Stimulated activated CD8-positive, alpha-beta memory T cell treated with anti-CD3 and anti-CD28 coated beads, Interleukin-15, amount 100 ng/mL, for 48 hours (primary cell): ENCODE measurements at places on chromosomes 12 and 14.
A peak's percentile ranks its signal among the peaks of the same experiment; 100 is the strongest.

GRCh38 chr12:106246891-106247673, 738 bp downstream of the CKAP4 start:
- DNase-seq = no peak

DNA sequence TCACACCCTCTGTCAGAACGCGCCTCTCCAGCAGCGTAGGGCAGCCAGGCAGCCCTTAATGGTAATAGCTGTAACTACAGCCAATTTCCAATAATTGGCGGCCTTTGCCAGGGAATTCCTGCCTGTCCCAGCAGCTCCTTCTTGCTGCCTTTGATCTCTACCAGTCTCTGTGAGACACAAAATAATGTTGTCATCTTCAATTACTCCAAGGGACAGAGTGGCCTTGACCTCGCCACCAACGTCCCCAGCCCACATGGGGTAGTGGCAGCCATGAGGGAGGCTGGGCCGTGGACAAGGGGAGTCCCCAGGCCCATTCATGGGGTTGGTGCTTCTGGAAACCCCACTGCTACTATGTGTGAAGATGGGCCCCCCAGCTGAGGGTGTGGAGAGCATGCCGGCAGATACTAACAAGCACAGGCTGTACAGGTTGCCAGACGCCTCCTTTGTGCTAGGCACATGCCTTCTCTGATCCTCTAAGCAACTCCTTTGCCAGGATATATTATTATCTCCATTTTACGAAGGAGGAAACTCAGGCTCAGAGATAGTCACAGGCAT, 17.4 kb upstream of the CLMN start:
- no peak for DNase-seq

DNA sequence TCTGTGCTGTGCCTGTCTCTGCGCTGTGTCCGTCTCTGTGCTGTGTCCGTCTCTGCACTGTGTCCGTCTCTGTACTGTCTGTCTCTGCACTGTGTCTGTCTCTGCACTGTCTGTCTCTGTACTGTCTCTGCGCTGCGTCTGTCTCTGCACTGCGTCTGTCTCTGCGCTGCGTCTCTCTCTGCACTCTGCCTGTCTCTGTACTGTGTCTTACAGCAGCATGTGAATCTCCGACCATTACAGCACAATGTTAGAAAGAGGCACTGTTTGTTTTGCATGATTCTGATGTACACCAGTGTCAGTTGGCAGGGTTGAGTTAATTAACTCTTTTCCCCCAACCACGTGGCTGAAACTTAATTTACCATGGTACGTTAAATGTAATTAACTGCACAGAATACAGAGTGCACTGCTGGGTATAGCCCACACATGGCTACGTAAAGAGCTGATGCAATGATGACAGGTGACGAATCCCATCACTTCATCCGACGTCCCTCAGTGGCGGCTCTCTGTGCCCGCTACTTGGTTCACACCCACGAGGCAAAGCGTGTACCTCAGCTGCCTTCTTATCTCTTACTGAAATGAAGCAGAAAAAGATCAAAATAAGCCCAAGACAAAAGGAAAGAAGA, 127.7 kb upstream of the SFSWAP start:
- no peak for DNase-seq

GRCh38 chr12:111822886-111823285, 19.1 kb upstream of the MAPKAPK5 start:
- no peak for DNase-seq

DNA sequence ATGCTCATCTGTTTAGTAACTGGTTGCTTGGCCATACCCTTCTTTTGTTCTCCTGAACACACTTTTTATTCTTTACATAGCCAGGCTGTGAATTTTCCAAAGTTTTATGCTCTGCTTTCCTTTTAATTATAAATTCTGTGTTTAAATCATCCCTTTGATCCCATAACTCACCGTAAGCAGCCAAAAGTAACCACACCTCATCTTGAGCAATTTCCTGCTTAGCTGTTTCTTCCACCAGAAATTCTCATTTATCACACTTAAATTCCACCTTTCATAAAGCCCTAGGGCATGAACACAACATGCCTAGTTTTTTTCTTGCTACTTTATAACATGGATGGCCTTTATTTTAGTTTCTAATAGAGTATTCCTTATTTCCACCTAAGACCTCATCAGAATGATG, 510.7 kb downstream of the C12orf50 start:
- no peak for DNase-seq

DNA sequence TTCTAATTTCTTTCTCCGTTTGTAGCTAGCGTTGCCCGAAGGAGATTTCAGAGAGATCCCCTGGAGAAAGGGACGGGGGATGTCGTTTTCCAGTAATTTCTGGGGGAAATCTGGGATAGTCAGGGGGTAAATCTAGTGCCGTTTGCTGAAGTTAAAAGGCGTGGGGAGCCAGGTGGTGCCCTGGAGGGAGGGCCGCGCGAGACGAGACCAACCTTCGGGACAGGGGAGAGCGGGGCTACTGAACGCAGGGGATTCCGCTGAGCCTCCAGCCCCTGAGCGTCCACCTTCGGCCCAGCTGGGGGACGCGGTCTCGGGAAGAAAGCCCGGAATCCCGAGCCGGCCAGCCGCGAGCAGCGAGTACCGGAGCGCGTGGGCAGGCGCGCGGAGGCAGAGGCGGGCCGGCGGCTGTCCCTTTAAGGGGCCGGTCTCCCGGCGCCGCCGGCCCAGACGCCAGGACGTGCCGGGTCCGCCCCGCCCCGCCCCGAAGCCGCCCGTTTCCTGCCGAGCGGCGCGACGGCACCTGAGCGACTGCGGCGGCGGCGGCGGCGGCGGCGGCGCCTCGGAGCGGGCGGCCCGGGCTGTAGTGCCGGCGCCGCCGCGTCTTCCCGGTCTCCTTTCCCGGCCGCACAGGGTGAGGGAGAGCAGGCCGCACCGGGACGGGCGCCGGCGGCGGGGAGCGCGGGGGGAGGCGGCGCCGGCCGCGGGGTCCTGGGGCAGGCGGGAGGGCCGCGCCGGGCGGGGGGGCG, at the start of gene KTN1:
Gene KTN1 (plus strand): TSS at position 484 of the 746 bp plus-strand sequence. CDS start 31,842 bp downstream, outside the sequence.
- peak; percentile 79 for DNase-seq

GRCh38 chr12:103671367-103671766, 84.3 kb downstream of the STAB2 start:
- DNase-seq = no peak

- DNase-seq = no peak
These were observed 1.1 kb upstream of the CKAP4 start for GRCh38 chr12:106248846-106249371.

DNA sequence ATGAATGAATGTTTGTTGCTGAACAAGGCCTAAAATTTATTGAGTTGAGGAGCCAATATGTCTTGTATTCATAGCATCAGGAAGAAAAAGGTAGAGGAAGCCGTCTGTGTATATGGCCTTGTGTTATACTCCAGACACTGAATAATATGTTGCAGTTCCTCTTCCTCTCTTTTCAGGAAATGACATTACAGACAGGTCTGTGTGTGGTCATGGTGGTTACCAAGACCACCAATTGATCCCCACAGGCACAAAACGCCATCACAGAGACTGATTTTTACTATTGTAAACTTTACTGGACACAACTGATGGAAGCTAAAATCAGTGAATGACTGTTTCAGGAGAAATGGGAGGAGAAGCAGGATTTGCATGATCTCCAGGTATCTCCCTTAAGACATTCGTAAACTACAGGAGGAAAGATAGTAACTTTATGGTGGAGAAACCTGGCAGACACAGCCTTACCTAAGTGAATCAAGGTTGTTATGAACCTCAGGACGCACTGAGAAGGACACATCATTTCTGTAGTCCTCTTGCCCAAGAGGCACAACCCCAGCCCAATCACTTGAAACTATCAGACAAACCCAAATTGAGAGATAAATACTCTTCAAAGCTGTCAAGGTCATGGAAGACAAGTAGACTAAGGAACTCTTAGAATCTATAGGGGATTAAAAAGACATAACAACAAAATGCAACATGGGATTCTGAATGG, 334.1 kb upstream of the RGS6 start:
- DNase-seq = no peak

DNA sequence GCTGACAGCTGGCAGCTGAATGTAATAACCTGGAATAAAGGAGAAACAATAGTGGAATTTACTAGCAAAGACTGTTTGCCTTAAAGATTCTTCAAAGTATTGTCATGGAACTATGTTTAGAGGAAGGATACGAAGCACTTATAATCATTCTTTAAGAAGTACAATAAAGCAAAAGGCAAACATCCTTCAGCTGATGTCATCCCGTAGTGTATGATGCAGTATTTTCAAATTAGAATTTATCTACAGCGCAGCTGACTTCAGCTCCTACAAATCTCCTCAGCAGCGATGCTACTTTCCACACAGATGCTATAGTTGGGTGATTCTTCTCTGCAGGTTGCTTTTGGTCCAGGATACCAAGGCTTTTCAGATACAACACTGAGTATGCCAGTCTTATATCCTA, 31.5 kb downstream of the CLEC1A start:
- no peak for DNase-seq

DNA sequence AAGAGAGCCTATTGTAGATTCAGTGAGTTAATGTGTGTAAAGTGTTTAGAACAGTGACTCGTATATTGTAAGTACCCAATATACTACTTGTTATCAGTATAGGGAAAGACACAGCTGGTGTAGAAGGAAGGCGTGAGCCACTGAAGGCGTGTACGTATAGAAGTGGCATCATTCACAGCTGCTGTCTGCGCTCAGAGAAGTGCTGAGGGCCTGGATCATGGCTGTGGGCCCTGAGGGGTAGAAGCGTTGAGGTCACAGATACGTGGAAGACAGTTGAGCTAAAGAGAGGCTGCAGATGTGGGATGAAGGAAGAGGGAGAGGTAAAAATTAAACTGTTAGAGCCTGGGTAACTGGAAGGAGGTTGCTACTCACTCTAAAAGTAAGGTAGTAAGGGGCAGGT, 5.9 kb downstream of the C12orf75 start:
- DNase-seq = no peak

- DNase-seq = no peak
These were observed 66.9 kb upstream of the ACTN1 start for GRCh38 chr14:69045857-69046475.

DNA sequence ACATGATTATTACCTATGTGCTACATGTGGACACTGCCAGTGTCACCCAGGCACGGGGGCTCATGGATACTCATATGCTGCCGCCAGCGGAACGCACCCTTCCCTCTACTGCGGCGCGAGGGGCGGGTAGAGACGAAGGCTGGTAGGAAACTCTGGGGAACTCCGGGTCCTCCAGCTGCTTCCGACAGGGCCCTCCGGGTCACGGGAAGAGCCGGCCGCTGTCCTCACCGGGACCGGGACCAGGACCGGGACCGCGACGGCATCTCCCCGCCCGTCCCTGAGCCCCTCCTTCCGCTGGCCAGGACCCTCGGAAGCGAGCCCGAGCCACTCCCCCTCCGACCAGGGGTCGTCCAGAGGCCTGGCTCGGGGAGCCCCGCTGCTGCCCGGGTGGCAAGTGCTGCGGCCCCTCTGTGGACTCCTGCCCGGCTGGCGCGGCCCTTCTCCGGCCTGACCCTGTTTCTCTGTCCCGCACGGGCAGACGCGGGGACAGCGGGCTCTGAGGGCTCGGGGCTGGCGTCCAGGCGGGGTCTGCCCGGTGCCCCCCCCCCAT, 209.6 kb downstream of the ADGRD1 start:
- no peak for DNase-seq

DNA sequence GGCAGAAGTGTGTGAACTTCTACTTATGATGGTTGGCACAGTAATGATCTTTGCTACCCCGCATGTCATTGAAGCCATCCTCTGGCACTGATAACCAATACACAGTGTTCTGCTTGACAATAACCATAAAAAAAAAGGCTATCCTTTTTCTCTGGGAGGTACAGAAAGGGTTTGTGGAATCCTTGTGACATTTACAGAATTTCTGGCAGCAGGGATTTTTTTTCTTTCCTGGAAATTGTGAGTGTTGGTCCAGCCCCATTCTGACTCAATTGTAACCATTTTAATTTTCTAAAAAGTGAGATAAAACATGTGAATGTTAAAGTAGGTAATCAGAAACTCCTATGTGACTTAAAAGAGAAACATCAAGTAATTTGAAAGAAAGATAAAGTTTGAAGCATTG, 943.8 kb downstream of the TMTC2 start:
- DNase-seq = no peak

DNA sequence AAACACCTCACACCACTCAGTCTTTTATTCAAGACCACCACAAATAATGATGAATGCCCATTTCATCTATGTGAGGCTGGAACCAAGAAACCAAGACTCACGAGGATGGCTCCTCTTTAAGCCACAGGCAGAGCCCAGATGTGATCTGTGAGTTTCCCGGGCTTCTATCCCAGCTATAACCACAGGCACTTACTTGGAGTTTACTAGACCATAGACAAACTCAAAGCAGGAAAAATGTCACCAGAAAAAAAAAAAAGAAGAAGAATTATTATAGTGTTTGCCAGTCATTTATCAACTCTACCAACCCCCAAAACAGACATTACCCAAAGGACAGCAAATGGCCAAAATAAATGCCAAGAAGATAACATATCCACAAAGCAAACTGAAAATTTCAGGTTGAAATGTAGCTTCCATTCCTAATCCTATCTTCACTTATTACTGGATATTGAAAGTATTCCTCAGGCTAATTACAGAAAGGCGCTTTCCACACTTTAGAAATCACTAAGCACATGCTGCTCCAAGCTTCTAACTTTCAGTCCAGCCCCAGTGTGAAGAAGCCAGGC, 44.7 kb downstream of the ZFYVE1 start:
- DNase-seq = no peak

DNA sequence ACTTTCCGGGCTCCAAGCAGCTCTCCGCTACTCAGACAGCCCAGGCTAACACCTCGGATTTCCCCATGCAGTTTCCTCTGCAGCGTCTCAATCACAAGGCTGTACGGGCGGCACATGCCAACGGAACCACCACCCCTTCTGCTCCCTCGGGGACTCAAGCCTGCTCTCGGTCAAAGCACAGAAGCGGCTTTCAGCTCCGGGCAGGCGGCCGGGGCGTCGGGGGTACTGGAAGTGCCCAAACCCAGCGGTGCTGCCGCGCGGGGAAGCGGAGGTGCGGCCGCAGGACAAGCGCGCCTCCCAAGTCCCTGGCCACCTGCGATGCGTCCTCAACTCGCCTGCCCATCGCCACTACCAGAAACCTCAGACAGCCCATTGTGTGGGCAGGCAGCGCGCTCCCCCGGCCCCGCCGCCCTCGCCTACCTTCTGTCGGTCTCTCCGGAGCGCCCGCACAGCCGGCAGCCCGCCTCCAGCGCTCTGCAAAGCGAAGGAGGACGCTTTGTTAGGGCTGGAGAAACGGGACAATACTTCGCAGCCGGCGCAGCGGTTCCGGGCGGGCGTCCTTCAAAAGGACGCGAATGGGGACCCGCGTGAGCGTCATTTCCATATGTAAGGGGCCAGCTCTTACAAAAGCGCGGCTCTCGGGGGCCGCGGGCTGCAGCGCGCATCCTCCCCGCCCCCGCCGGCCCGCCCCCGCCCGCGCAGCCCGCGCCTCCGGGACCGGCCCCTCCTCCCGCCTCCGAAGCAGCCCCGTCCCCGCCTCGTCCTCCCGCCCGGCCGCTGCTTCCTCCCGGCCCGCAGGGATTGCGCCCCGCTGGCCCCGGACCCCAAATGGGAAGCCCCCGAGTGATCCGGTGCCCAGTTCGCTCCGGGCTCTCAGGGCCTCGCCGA, 674 bp downstream of the NIN start:
- peak; percentile 41 for DNase-seq

DNA sequence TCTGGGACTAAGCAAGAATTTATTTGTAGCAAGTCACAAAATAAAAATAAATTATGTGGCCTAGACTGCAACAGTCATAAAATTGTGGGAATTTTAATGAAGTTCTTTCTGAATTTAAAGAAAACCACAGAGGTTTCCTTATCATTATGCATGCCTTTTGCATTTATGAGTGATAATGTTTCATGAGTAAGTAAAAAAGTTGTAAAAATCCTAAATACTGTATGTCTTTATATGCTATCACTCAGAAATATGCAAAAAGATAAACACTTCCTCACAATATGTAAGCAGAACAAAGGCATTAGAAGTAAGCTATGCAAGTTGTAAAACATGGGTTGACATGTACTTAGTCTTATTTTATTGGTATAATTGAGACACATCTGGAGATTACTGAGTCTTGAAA, 239.4 kb upstream of the PDE3A start:
- no peak for DNase-seq
